ENCODE measurements at places on chromosomes 4 and X. TPM values are rescaled to one million over a fixed set of nuclear protein-coding genes. Genes with fewer than 3 reads are reported as not detected.

The GLOD5 gene
- not detected for total RNA-seq

The ARR3 gene
- not detected for total RNA-seq

GRCh38 chr4:173009129-173009823 lies 159.3 kb upstream of the GALNT7 start:
- peaks cover 8% of the 10 kb centered on the region for H3K4me1 ChIP-seq
- peaks cover 41% of the 10 kb centered on the region for H3K27me3 ChIP-seq
- no peaks in the 10 kb centered on the region for H3K36me3 ChIP-seq
- no peak overlapping the region for H3K4me3 ChIP-seq
- H3K27ac ChIP-seq = no peak overlapping the region

- H3K4me1 ChIP-seq = no peaks in the 10 kb centered on the region
- H3K27me3 ChIP-seq = no peaks in the 10 kb centered on the region
- DNase-seq = no peak
- no peak overlapping the region for H3K27ac ChIP-seq
- H3K36me3 ChIP-seq = no peaks in the 10 kb centered on the region
These were observed 20.1 kb downstream of the CA5B start for GRCh38 chrX:15758140-15758539.

DNA sequence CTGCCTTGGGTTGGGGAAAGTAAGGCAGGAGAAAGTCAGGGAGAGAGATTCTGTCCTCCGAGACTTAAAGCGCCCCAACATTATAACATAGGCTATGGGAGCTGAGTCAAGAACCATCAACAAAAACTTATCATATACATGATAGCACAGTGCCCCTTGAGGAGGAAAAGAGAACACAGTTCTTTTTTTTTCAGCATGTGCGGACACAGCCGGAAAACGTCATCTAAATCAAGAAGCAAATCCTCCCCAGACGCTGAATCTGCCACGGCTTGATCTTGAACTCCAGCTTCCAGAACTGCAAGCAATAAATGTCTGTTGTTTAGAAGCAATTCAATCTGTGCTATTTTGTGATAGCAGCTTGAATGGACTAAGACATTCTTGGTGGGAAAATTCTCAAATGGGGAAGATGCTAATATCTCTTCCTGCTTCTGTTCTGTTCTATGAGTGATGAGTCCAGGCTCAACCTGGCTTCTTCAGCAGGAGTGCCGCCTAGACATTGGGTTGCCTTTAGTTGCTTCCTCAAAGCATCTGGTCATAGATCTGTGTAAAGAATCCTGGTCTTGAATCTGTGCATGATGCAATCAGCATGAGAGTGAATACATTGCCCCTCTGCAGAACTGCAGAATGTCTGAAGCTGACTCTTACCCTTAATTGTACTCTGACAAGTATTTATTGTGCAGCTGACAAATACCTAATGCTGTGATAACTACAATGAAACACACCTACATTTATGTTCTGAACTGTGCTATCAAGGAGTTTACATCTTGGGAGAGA lies 549.8 kb upstream of the PRKX start:
- no peaks in the 10 kb centered on the region for H3K36me3 ChIP-seq
- no peaks in the 10 kb centered on the region for H3K27me3 ChIP-seq
- DNase-seq = peak; percentile 2
- H3K27ac ChIP-seq = no peak overlapping the region
